NCI-H1417 treated with DMSO at 0.1 percent for 48 hours (cell line): ENCODE measurements at places on chromosomes 5 and 9.

DNA sequence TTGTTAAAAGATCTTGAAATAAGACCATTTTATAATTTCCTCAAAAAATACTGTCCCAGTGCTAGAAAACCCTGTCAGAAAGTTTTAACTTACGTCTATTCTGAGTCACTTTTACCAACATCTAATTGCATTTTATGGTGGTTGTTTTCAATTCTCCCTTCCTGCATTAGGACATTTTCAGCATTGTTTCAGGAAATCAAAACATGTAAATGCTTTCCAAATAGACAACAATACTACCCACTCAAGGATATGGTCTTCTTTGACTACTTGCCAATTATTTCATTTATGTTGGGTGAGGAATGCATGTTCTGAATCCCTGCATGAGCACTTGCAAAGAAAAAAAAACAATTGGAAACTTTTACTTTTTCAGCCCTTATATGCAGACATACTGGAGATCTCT, 284.6 kb upstream of the PDE4D start:
- no peak for DNase-seq

DNA sequence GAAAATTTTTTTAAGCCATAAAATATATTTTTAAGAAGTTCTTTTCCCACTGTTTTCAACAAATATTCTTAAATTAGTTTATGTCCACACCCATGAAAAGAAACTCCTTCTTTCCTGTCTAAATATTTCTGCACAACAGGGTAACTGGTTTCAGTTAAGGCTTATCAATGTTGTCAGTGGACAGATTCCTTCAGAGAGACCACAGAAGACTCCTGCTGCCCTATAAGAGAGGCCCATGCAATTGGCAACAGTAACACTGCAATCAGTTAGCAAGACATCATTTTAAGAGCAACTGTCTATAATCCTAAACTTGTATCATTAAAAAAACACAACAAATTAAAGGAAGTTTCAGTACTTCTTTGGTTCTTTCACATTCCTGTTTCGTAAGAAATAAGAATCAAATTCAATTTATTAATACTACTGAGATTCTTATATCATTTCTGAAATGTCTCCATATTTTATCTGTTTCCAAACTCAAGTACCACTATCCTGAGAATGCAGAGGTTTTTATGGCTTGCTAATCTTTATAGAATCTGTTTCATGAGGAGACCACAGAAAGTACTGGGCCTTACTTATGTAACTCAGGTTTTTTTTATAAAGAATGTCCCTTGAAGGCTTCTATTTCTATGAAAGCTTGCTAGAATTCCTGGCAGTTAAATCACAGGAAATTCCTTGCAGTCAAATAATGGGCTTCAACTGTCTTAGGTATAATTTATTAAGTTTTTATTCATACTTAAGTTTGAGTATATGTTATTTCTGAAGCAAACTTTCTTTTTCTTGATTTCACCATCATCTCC, 240.2 kb downstream of the RFX3 start:
- DNase-seq: no peak

DNA sequence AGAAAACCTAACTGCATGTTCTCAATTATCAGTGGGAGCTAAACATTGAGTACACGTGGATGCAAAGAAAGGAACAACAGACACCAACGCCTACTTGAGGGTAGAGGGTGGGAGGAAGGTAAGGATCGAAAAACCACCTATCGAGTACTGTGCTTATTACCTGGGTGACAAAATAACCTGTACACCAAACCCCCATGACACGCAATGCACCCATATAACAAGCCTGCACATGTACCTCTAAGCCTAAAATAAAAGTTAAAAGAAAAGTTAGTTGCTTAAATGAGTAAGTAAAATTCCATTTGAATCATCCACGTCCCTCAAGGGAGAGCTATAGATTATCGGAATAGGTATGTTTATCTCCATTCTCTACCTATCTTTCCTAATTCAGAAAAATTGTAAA, 210.2 kb upstream of the ADCY2 start:
- no peak for DNase-seq

GRCh38 chr5:164336276-164336675, 830.9 kb downstream of the MAT2B start:
- no peak for DNase-seq

- no peak for DNase-seq
These were observed 90.1 kb downstream of the GOLPH3 start for GRCh38 chr5:32083981-32084430.

- DNase-seq: no peak
These were observed 43.9 kb upstream of the GLIPR2 start for GRCh38 chr9:36092509-36093215.

DNA sequence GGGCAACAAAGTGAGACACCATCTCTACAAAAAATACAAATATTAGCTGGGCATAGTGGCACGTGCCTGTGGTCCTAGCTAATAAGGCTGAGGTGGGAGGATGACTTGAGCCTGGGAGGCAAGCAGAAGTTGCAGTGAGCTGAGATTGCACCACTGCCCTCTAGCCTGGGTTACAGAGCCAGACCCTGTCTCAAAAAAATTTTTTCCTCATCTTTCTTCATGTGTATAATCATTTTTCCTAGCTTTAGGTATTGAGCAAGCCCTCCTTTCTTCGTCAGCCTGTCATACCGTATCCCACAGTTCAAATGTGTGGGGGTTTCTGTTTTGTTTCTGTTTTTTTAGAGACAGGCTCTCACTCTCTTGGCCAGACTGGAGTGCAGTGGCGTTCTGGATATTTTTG, 41.3 kb downstream of the EHMT1 start:
- no peak for DNase-seq

DNA sequence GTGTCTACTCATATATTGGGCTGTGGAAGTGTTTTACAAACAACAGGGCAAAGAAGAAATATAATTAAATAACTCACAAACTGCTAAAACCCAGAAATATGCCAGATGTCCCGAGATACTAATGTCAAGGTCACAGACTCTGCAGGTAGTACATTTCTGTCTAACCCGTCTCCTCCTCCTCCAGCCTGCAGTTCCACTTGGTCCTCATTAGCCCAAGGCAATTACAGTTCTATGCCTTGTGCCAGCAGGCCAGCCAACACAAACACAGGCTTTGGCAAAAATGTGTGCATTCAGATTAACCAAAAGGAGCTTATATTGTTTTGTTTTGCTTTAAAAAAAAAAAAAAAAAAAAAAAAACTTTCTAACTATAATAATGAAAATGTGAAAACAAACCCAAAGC, 148.8 kb downstream of the MYO10 start:
- no peak for DNase-seq

DNA sequence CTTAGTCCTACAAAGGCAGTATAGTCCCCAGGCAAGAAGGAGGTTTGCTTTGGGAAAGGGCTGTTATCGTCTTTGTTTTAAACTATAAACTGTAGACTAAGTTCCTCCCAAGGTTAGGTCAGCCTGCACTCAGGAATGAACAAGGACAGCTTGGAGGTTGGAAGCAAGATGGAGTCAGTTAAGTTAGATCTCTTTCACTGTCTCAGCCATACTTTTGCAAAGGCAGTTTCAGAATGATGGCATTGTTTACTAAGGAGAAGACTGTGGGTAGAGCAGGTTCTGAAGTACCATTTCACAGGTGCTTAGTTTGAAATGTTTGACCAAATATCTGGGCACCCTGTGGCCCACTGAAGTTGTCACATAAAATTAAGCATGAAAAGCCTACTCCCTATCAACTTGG, 19.4 kb downstream of the SNX24 start:
- DNase-seq: no peak

DNA sequence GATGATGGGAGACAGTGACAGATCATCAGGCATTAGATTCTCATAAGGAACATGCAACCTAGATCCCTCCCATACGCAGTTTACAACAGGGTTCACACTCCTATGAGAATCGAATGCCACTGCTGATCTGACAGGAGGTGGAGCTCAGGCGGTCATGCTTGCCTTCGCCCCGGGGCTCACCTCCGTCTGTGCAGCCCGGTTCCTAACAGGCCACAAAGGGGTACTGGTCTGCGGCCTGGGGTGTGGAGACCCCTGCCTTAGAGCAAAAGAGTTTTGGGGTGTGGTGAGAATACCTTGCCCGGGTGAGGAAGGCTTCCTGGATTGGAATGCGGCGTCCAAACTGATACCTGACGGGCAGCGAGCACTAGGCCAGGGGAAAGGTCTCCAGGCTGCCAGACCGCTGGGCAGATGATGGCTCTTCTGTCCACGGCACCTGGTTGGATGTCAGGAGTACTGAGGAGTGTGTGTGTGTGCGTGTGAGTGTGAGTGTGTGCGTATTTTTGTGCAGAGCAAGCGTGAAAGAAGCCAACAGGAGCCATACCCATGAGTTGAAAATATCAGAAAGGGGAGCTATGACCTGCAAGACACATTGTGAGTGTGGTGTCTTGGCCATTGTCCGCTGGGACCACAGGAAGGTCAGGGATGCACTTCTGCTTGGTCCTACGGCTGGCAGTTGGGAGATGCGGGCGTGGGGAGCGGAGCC, 55.4 kb downstream of the ACER2 start:
- DNase-seq: no peak

GRCh38 chr5:173933901-173934300, 45.8 kb downstream of the CPEB4 start:
- DNase-seq: no peak

- DNase-seq: no peak
These were observed 428.6 kb upstream of the TLE4 start for GRCh38 chr9:79143211-79143610.

DNA sequence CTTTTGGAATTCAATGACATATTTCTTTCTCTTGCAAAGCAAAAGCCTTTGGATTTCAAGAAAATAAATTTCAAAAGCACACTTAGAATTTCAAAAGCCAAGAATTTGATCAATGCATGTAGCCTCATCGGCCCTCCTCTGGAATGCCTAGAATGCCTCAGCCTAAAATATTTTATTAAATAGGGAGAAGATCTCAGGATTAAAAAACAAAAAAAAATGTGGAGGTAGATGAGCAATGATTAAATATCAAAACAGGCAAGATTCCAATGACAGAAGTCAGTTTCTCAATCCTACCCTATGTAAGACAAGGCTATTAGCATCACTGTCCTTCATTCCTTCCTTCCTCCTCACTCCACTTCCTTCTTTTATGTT, 169.0 kb downstream of the CDH6 start:
- DNase-seq: no peak

DNA sequence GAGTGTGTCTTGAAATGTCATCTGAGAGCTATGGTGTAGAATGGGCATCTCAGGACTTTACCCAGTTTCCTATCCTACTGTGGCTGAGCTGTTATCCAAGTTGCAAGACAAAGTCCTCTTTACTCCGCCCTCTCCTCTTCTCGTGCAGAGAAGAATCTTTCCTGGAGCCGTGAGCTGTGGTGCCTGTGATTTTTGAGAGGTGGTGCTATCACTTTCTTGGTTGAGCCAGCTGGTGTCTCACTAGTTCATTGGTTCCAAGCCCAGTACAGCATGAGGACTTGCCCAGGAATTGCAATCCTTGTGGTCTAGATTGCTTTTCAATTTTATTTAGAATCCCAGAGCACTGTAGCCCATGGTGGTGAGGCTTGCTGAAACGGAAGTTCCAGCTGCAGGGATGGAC, 2300.3 kb downstream of the MAT2B start:
- no peak for DNase-seq

- DNase-seq: no peak
These were observed 9.3 kb upstream of the TRIM36 start for GRCh38 chr5:115179030-115179393.

GRCh38 chr5:136529081-136529480, 163.7 kb upstream of the TRPC7 start:
- DNase-seq: no peak

DNA sequence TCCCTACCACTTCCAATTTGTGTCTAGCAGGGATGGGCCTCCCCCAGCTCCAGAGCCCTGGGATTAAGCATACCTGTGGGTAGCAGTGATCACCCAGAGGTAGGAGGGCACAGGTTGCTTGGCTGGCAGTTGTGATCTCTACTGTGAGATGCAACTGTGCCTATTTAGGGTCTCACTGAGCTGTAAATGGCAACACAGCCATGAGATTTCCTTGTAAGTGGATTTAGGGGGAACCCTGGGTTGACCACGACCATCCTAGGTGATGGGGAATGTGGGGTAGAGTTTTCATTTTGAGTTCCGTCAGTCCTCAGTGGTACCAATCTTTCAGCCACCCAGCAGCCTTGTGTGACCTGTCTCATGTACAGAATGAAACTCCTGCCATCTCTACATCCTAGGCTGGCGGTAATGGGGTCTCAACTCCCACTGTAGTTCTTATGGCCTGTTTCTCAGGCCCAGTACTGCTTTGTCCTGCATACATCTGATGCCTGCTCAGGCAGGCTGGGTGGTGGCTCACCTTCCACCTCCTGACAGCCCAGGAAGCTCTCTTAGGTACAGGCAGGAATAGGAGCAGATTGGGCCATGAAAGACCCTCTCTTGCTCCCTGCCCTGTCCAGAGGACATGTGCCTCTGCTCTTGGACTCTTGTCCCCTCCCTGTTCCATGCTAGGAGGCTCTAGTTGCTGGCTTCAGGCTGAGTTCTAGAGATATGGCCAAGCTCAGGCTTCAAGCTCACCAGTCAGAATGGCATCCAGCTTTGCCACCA, 8.1 kb downstream of the HNRNPAB start:
- no peak for DNase-seq

DNA sequence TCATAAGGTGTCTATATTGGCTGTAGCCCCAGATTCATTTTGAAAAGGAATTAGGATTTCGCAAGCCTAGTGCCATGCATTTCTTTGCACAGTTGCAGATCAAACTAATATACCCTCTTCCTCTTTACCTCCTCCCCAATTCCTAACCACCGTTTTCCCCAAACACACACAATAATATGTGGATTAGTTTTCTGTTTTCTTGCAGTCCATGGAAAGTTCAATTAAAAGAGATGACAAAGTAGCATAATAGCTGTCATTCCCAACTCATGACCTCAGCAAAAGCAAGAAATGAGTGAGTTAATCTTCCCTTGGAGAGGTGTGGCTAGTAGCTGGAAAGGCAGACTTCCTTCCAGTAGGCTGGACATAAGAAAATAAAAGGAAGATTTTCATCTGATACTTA, 349.1 kb downstream of the TMEM232 start:
- no peak for DNase-seq

DNA sequence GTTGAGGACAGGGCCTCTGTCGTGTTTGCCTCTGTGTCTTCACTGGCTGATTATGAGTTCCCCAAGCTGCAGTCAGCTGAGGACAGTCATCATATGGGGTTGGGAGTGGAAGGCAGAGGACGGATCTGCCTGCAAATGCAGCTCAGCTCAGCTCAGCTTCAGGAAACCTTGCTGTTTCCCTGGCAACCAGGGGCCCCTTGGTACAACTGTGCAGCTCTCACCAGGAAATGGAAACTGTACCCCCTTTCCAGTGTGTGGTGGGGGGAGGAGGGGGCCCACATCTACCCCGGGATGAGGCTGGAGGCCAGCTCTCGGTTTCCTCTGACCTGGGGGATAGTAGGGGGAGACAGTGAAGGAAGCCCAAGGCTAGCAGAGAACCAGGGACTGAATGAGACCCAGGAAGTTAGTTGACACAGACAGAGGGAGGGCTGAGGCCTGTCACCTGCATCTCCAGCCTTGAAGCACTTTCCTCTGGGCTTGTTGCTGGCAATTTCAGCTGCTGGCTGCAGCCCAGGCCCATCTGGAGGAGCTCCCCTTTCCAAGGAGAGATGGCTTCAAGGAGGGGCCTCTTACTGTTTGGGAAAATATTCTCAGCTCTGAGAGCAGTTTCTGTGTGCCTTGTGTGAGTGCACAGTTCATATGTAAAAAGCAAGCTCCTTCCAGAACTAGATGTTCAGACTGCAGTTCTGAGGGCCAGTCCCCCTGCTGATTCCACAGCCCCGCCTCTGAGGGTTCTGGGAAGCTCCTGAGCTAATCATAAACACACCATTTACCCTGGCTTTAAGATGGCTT, 6.9 kb downstream of the ANXA6 start:
- DNase-seq: no peak
